Central memory CD8-positive, alpha-beta T cell (primary cell): ENCODE measurements at places on chromosomes 13 and 19.
A peak's percentile ranks its signal among the peaks of the same experiment; 100 is the strongest.

DNA sequence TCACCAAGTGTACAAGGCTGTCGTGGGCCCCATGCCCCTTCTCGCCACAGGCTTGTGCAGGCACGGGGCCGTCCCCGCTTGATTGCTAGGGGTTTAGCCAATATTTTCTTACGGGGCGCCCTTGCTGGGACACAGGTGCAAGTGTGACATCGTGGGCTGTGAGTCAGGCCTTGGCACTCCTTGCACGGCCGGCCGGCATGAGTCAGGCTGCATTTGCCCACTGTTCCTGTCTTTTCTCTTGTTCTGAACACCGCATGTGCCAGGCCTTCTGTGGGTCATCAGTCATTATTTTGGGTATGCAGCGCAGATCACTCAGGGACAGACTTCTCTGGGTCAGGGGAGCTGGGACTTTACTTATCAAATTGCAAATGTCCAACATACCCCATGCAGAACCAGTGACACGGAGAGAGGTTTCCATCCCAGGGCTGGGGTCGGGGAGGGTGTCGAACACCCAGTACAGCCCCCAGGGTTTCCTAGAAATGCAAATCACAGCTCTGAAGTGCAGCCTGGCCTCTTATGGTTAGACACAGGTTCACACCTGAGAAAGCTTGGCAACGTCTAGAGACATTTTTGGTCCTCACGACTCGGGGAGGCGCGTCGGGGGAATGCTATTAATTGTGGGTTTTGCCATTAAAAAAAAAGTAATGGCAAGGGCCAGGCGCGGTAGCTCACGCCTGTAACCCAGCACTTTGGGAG lies 22.5 kb upstream of the KLF2 start:
- DNase-seq, result no peak

DNA sequence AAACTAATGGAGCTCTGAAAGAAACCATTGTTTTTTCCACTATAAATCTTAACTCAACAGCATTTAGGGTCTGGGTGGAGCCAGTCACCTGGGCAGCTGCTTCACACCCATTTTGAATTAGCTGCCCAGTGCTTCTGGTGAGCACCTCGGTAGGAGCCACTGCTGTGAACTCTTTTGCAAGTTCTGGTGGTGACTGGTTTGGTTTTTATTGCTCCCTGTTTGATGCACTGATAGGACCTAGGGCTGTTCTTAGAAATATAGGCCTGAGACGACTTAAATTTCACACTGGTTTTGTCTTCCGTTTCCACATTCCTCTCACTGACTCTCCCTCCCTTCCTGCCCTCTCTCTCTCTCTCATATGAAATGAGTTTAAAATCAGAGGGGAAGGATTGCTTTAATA lies 103.9 kb downstream of the GGACT start:
- DNase-seq, result no peak

DNA sequence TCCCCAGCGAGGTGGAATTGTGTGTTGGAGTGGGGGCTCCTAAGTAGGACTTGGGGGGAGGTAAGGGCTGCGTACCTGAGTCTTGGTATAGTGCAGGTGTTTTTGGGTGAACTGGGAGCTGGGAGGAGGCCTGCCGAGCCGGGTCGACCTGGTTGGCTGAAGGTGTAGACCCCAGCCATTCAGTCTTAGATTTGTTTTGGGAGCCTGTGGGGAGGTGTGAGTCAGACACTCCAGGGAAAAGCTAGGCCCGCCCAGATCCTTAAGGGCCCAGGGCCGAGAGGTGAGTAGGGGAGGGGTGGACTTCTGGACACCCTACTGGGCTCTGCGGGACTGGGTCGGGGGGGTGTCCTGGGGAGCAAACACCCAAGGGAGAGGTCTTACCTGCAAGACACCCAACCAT lies 935 bp downstream of the CRB3 start:
- no peak for DNase-seq

DNA sequence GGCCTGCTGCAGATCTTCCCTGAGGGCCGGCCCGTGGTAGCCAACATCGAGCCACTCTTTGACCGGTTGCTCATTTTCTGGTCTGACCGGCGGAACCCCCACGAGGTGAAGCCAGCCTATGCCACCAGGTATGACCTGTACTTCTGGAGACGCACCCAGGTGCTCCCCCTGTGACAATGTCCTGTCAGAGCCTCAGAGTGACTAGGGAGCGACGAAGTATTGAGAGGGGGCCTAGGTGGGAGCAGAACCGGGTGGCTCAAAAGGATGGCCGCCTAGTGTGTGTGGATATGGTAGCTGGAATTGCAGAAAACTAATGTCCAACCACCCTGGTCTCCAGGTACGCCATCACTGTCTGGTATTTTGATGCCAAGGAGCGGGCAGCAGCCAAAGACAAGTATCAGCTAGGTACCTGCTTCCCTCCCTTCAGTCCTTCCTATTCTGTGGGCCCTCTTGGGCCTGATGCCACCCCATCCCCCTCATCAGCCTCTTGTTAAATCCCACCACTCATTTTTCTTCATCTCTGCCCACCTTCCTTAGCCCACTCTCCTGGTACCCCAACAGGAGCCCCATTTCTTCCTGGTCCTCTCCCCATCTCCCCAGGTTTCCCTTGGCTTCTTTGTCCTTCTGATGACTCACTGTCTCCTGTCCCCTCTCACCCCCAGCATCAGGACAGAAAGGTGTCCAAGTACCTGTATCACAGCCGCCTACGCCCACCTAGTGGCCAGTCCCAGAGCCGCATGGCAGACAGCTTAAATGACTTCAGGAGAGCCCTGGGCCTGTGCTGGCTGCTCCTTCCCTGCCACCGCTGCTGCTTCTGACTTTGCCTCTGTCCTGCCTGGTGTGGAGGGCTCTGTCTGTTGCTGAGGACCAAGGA lies 8.4 kb downstream of the EGLN2 start:
- DNase-seq, result no peak

GRCh38 chr19:49014123-49014869 lies 2.6 kb downstream of the LHB start:
- DNase-seq, result no peak

DNA sequence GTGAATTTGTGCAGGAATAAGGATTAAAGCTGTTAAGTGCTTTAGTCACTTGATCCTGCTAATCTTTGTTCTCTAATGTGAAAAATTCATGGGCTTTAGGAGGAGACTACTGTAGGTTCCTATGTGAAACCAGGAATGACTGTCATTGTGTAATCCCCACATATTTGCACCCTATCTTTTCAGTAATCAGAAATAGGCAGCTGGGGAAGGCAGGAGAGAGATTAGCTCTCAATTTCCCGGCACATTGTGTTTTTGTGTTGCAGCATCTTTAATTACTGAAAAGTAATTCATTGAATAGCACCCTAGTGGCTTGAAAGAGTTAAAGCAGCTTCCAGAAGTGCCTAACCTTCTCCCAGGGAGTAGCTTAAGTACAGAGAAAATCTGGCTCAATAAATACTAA lies 282.9 kb downstream of the OLFM4 start:
- no peak for DNase-seq

DNA sequence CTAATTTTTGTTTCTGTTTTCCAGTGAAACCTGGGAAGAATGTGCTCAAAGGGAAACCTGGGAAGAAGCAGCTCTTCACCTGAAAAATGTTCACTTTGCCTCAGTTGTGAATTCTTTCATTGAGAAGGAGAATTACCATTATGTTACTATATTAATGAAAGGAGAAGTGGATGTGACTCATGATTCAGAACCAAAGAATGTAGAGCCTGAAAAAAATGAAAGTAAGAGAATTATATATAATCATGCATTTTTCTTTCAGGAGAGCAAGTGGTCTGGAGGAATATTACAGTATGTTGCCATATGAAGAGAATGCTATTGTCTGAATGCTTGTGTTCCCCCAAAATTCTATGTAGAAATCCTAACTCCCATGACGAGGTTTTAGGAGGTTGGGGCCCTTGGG lies 3.4 kb downstream of the NUDT15 start:
- no peak for DNase-seq

DNA sequence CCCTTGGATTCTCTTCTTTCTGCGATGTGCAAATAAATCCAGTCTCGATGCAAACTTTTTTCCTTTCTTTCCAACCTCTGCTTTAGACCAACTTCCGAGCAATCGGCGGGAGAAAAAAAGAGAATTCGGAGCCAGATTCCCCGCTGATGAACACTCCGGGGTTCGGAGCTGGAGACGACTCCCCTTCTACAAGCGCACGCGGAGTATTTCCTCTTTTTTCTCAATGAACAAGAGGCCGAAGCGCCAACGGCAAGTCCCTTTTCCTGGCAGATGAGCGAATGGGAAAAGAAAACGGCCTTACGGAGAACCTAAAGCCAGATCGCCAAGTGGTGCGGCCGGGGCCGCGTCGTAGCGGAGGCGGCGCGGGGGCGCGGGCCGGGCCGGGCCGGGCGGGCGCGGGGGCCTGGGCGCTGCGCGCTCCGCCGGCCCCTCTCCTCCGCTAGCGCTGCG lies 250 bp downstream of the SPRY2 start:
- no peak for DNase-seq

GRCh38 chr13:49627831-49628652 lies at the start of gene ARL11:
Gene ARL11, plus strand, starts transcription at chr13:49628507. Its CDS starts 1,941 bp downstream, at chr13:49630448.
- peak; percentile 15 for DNase-seq

- DNase-seq, result no peak
These were observed 231.2 kb downstream of the FGF9 start for GRCh38 chr13:21901811-21902708.

DNA sequence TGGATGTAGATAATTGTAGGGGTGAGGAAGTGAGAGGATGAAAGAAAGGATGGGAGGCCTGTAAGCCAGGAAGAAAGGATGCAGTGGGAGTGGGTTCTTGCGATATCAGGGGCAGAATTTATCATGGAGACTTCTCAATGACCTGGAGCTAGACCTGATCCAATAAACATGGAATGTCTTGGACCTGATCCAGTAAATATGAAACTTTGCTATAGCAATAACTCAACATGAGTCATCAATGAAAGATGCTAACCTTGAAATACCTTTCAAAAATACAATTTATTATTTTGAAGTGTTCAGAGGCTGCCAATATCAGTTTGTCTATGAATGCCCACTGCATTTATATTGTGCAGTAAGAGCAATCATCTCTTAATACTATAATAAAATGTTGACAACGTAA lies 279.5 kb downstream of the POU4F1 start:
- no peak for DNase-seq

- DNase-seq, result no peak
These were observed 607 bp upstream of the ZNF566 start for GRCh38 chr19:36489920-36490415.

GRCh38 chr13:52736891-52737290 lies 2.7 kb downstream of the CNMD start:
- DNase-seq, result no peak
